Foreskin fibroblast (primary cell): ENCODE measurements at places on chromosomes 11 and 22.

DNA sequence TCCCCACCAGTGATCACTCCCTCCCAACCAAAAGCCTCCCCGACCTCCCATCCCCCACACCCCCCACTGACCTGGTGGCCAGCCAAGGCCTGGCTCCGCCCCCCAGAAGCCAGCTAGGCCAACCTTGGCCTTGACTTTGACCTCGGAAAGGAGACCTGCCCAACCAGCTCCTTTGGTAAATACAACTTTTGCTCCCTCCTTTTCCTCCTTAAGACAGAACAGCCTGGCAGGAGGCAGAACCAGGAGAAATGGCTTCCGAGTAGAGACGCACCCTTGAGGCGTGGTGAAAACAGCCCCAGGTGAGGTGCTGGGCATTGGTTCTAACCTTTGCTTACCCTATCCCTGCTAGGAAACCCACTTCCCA, 27.0 kb downstream of the PLEKHA7 start:
- no peak for DNase-seq

- no peak for DNase-seq
Observed at GRCh38 chr11:44849922-44850321, 100.8 kb downstream of the TP53I11 start.

DNA sequence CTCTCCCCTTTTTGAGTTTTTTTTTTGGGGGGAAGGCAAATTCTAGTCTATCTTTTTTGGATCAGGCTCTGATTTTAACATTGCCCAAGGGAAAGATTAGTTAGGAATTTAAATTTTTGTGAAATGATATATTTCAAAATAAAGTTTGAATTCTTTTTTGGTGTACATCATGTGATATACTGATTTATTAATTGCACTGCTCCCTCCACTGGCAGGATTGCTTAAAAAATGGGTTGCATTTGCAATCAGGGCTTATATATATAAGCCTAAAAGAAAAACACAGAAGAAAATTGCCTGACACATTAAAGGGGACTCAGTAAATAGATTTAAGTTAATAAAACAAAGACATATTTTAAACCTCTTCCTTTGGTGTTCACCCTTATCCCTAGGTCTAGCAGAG, 1.2 kb downstream of the DYNC2H1 start:
- DNase-seq: no peak

GRCh38 chr11:72771507-72771906, 19.3 kb upstream of the ARAP1 start:
- DNase-seq: peak; percentile 66

DNA sequence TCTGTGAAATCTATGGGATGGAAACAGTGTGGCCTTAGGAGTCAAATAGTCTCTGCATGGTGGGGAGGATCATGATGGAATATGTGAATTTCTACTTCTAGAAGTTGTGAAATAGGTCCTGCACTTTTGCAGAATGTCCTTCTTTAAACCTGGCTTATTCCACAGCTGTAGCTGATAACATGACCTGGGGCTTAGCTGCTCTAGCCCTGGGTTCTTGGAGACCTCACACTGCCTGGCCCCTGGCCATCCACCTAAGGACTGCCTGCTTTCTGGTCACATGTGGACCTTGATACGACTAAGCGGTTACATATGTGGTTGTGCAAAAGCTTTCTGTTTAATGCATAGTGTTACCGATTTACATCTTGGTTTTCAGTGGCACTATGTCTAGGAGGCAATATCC, 88.2 kb downstream of the SWAP70 start:
- peak; percentile 72 for DNase-seq

- DNase-seq: no peak
Observed at GRCh38 chr22:44336962-44337677, 24.4 kb upstream of the SHISAL1 start.

- DNase-seq: no peak
Observed at GRCh38 chr22:37979782-37980181, 4.6 kb downstream of the SOX10 start.

DNA sequence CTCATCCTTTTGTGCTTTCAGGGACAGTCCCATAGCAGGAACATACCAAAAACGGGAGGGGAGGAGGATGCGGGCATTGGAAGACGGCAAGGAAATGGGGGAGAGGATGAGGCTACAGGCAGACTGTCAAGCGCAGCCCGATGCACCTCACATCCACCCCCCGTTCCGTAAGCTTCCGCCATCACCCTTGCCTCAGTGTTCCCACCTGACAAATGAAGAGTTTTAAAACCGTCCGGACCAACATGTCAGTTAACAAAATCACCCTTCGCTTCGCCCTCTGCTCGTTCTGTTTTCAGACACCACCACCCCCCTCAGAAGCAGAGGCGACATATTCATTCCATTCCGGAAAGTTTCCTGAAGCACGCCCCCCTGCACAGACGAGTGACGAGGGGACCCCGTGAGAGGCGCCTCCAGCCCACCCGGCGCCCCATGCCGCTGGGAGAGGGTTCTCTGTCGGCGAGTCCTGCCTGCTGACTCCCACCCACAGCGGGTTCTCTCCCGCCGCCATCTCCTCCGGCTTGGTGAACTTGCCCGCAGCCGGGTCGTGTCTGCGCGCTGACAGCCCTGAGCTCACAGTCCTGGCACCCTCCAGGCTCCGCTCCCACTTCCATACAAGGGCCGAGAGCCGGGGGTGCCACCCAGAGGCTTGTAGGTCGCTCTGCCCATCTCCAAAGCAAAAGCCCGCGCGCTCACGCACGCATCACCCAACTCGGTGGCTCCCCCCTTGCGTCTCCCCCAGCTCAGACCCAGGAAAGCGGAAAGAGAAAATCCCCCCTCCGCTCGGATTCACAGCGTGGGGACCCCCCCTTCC, 1.5 kb downstream of the IGSF9B start:
- no peak for DNase-seq

DNA sequence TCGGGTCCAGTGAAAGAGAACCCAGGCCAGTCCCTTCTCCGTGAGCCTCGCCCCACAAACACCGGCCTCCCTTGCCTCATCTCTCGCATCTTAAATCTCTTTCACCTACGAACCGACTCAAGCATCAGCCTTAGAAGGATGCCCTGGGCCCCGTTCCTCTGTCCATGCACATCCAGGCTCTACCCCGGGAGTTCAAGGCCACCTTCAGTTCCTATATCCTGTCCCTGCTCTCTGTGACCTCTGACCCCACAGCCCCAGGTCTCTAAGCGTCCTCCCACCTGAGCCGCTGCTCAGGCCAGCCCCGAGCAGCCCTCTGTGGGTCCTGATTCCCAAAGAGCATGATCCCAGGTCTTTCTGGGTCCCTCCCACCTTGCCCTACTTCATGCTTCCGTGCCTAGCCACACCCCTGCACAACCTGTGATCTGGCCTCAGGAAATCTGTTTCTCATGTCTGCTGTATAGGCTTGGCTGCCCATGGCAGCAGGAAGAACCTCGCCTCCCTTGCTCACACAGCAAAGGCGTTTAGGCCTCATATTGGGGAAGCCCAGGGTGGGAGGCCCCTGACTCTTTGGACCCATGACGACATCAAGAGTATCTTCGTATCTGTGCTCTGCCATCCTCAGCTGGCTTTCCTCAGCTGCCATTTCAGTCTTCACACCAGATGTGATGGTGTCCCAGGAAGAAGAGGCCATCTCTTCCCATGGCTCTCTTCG, 77.5 kb upstream of the SEPTIN5 start:
- no peak for DNase-seq

GRCh38 chr11:111429066-111429506, 50.0 kb upstream of the POU2AF1 start:
- DNase-seq: peak; percentile 72

- DNase-seq: peak; percentile 66
Observed at GRCh38 chr11:13238879-13239514, 38.6 kb upstream of the BMAL1 start.

DNA sequence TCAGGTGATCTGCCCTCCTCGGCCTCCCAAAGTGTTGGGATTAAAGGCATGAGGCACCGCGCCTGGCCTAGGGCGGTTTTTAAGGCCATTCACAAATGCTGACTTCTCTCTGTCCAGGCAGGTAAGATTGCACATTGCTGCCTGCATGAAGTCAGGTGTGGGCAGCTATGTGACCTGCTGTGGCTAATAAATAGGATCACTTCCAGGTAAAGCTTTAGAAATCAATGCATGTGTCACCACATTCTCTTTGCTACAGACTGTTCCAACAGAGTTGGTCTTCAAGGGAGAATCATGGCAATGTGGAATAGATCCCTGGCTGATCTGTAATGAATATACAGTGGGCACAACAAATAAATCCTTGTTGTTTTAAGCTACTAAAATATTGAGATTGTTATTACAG, 260.3 kb upstream of the PITPNB start:
- no peak for DNase-seq

DNA sequence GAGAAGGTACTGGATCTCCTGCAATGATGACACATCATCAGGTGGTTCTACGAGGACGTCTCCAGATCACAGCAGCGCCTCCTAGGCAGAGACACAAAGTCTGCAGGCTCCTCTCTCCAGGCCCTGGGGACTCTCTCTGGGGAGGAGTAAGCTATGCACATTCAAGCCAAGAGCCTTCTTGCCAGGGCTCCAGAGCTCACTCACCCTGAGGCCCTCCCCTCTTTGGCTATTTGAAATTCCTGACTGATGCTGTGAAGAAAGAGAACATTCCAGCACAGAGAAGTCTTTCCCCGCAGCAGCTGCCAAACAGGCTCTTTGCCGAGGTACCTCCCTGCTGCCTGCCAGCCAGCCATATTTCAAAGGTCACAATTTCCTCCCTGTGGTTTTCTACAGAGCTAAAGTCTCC, 204.9 kb downstream of the CSNK2A3 start:
- DNase-seq: peak; percentile 55

GRCh38 chr11:29447821-29448220, 569.0 kb downstream of the KCNA4 start:
- no peak for DNase-seq

- DNase-seq: no peak
Observed at GRCh38 chr11:130475426-130476053, 27.1 kb downstream of the ADAMTS15 start.

DNA sequence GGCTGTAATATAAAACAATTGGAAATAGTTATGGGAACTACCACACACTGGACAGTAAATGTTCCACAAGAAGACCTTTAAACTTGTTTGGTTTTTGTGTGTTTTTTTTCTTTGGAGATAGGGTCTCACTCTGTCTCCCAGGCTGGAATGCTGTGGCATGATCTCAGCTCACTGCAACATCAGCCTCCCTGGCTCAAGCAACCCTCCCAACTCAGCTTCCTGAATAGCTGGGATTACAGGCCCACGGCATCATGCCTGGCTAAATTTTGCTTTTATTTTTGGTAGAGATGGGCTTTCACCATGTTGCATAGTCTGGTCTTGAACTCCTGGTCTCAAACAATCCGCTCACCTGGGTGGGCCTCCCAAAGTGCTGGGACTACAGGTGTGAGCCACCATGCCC, 121.0 kb downstream of the MPPED2 start:
- DNase-seq: no peak

DNA sequence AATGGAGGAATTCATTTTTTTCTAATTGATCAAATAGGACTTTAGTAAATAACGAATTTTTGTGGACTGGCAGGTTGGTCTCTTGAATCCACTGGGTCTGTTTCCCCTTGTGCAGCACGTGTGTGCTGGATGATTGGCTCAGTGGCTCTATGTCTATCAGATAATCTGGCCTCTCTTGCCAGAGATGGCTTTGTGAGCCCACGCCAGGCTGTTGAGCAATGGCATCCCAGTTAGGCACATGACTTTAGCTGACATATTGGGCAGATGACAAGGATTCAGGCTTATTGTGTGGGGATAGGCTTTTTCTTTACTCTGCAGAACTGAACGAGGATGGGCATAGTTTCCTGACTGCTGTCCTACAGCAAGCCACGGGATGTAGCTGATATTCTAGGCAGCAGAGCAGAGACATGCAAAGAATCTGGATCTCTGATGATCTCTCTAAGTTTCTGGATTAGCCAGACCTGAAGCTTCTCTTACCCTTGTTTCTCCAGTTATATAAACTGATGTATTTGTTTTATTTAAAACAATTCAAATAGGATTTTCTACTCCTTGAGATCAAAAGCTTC, 144.9 kb downstream of the ARHGAP42 start:
- peak; percentile 53 for DNase-seq

DNA sequence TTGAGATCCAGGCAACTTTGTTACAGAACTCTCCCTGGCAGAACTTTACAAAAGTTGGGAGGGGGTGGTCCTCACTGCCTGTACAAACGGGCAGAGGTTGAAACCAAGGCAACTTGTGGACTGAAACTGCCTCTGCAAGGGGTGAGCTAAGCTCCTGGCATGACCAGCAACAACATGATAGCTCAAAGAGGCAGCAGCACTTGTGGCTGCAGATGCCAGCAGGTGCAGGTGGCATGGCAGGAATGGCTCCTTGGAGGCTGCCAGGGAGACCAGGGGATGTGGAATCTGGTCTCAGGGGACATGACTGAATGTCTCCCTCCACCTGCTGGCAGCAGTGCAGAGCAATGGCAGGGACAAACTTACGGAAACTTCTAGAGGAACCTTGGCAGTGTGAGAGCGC, 38.8 kb upstream of the PHF21A start:
- DNase-seq: no peak

DNA sequence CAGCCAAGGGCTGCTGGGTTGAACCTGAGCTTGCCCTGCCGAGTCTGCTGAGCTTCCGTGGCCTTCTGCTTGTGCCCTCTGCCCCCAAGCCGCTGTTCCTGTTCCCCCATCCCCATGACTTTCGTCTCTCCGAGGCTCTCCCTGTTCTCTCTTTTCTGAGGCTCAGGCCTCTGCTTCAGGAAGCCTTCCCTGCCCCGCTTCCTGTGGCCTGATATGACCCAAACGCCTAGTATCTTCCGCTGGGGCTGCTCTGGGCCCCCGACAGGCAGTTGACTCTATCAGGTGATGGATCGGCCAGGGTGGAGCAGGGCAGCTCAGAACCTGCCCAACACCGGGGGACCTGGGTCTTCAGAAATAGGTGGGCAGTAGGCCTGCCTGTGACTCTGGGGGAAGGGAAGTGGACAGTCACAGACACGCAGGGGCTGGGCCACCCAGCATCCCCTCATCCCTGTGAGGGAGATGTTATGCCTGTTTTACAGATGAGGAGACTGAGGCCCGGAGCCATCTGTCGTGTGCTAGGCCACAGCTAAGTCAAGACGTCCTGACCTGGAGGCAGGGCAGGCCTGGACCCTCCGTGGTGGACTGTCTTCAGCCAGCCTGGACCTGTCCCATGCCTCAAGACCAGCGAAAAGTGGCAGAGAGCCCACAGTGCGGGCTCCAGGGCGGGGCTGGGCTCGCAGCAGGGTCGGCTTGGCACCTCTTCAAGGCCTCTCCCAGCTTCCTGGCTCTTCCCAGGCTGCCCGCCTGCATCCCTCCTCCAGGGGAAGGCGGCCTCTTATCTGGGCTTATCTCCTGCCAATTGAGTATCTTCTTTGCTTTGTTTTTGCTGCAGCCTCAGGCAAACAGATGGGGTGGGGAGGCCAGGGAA, 16.2 kb downstream of the BAD start:
- peak; percentile 52 for DNase-seq

- DNase-seq: no peak
Observed at GRCh38 chr11:119918347-119918746, 189.3 kb upstream of the NECTIN1 start.

DNA sequence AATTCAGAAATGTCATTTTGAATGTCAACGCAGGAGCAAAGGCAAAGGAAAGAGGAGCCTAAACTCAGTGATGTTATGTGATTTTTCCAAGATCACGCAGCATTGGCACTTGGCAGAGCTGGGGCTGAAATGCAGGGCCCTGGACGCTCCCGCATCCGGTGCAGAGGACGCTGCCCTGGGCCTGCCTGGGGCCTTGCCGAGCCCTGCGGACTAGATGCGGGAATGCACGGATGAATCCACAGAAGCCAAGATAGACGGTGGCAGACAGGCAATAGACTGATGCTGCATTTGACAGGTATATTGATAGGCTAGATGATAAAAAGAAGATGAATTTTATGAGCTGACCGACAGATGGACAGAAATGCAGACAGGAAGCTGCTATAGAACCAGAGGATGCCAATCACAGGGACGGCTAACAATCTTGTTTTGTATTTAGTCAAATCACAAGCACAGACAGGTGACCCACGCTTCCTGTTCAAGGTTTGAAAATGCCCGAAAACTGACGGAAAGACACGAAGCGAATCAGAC, 696 bp upstream of the MARK2 start:
- DNase-seq: no peak
